ENCODE measurements at places on chromosomes 6 and 20. TPM values are rescaled to one million over a fixed set of nuclear protein-coding genes. Genes with fewer than 3 reads are reported as not detected.

The TMEM200A gene
- 12.8 TPM for total RNA-seq

DNA sequence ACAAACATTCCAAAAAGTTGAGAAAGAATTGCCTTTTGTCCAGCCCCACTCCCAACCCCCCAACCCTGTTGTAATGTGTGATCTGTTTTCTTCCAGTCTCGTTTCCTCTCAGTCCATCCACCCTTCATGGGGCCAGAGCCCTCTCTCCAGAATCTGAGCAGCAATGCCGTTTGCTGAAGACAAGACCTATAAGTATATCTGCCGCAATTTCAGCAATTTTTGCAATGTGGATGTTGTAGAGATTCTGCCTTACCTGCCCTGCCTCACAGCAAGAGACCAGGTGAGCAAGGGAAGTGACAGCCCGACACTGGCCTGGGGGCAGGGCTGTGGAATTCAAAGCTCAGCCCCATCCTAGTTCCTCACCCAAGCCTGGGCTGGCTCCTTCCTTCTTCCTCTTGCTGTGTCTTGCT, 7.8 kb downstream of the MAVS start:
- DNase-seq, result no peak
- H3K36me3 ChIP-seq, result no peaks in the 10 kb centered on the region
- H3K4me1 ChIP-seq, result no peaks in the 10 kb centered on the region
- no peak overlapping the region for H3K27ac ChIP-seq

GRCh38 chr6:167209577-167209975, 51.8 kb upstream of the GPR31 start:
- H3K36me3 ChIP-seq, result no peaks in the 10 kb centered on the region
- no peak overlapping the region for H3K4me3 ChIP-seq
- DNase-seq, result no peak
- H3K27ac ChIP-seq, result no peak overlapping the region
- peaks cover 4% of the 10 kb centered on the region for H3K4me1 ChIP-seq
- H3K27me3 ChIP-seq, result no peaks in the 10 kb centered on the region

The MOG gene
- not detected for total RNA-seq

The C20orf202 gene
- not detected for total RNA-seq

DNA sequence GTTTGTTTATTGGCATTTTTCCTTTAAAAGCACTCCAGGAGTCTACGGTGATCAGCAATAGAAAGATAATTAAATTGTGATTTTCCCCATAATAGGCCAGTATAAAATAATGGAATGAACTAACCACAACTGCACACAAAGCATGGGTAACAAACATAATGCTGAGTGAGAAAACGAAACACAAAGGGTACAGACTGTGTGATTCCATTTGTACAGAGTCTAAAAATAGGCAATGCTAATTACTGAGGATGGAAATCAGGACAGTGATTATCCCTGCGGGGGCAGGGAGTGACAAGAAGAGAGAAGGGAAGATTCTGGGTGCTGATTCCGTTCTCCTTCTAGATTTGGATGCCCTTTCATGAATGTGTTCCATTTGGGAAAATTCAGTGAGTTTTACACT, 478.1 kb downstream of the PREX1 start:
- no peak for DNase-seq
- H3K27ac ChIP-seq, result no peak overlapping the region
- no peak overlapping the region for H3K4me3 ChIP-seq
- H3K36me3 ChIP-seq, result no peaks in the 10 kb centered on the region
- no peaks in the 10 kb centered on the region for H3K4me1 ChIP-seq

GRCh38 chr20:52622081-52622480, 350.1 kb upstream of the TSHZ2 start:
- no peaks in the 10 kb centered on the region for H3K36me3 ChIP-seq
- DNase-seq, result no peak
- peaks cover 11% of the 10 kb centered on the region for H3K4me1 ChIP-seq
- no peak overlapping the region for H3K27ac ChIP-seq
- H3K27me3 ChIP-seq, result no peaks in the 10 kb centered on the region

DNA sequence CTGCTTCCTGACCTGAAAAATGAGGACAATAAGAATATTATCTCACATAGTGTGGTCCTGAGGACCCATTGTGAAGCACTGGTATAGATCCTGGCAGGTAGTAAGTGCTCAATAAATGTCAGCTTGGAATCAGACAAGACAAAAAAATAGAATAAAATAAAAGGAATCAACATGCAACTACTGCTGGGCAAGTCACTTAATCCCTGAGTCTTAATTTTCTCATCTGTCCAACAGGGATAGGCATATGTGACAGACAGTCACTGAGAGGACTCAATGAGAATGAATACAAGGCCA, 38.0 kb upstream of the PIM1 start:
- peaks cover 33% of the 10 kb centered on the region for H3K4me1 ChIP-seq
- H3K36me3 ChIP-seq, result no peaks in the 10 kb centered on the region

The IL17F gene
- not detected for total RNA-seq

The CDS2 gene
- total RNA-seq, result 59.8 TPM
